DMS 273 treated with DMSO at 0.1 percent for 48 hours (cell line): ENCODE measurements at places on chromosomes 2 and 18.
A peak's percentile ranks its signal among the peaks of the same experiment; 100 is the strongest.

- DNase-seq: no peak
Observed at GRCh38 chr2:237280229-237280628, 133.7 kb downstream of the COL6A3 start.

- peak; percentile 81 for DNase-seq
Observed at GRCh38 chr2:20356042-20356441, 5.4 kb upstream of the PUM2 start.

DNA sequence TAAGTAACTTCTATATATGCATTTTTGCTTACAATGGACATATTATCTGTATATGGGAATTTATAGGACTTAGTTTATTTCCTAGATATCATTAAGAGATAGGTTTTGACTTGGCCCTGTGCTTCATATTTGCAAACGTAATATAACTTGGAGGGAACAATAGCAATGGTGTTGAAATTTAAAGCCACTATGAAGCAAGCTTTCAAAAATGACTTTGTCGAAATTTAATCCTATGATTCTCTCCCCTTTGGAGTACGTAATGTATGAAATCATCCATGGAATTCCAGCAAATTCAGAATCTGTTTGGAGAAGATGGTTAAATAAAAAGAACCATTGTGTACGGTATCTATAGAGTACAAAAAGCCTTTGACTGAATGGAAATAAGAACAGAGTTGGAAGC, 486.3 kb downstream of the ARHGAP15 start:
- no peak for DNase-seq

- no peak for DNase-seq
Observed at GRCh38 chr2:150428641-150429040, 58.8 kb downstream of the RND3 start.

DNA sequence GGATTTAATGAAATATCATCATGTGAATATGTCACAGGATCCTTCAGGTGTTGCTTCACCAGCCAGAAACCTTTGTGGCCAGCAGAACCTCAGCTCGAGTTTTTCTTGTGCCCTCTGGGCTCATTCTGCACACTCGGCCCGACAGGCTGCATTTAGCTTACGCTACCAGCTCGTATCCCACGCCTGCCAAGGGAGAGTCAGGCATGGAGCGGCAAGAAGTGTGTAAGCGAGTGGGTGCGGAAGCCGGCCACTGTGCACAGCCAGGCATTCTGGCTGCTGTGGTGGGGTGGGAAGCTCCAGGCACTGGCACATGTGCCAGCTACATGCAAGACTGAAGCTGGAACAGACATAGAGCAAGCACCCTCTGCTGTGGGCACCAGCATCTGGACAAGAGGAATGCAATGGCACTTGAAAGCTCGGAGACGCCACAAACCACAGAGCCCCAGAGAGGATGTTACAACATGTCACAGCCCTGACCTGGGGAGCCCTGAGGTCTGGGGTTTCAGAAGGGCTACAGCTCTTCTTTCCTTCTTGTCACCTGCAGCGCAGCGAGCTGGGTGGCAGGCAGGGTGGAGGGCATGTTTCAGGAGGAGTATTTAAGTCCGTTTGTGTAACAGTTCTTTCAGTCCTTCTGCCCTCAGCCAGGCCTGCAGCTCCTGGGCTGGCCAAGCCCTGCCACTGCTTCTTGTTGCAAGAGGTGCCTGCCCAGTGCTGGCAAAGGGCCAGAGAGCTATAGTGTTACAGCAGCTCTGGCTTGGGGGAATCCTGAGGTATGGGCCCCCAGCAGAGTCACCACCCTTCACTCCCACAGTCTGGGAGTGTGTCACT, 257.3 kb upstream of the HNMT start:
- DNase-seq: no peak

- DNase-seq: no peak
Observed at GRCh38 chr18:80218341-80219227, 28.7 kb downstream of the PARD6G start.

DNA sequence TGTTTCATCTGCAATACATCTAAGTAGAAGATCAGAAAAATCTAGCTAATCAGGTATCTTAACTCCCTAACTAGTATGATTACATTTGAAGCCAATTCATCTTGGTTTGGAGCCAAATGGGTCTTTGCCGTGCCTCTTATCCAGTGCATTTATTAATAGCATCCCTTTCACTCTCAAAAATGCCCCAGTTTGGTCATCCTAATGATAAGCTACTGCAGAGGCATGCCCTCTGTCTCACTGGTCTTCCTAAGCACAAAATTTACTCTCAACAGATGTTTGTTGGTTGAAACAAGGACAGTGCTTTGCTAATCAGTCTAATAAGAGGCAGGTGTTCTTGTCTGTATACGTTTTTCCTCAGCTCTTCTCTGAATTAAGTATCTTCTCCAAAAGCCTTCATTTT, 403.2 kb downstream of the RAD51AP2 start:
- no peak for DNase-seq

- DNase-seq: no peak
Observed at GRCh38 chr2:60961457-60961856, 56.1 kb upstream of the PEX13 start.

DNA sequence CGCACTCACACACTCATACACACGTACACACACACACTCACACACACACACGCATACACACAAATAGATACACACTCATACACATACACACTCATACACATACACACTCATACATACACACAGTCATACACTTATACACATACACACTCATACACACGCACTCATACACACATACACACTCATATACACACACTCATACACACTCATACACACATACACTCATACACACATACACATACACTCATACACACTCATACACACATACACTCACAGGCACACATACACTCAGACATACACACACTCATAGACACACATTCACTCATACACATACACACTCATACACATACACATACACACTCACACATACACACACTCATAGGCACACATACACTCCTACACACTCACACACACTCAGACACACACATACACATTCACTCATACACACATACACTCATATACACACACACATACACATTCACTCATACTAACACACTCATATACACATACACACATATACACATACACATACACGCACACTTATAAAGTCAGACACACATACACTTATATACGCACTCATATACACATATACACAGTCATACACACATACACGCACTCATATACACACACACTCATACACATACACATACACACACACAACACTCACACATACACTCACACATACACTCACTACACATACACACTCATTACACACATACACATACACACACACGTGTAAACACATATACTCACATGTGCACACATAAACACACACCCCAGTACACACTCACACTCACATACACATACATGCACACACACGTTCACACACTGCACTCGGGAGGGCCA, 28.7 kb downstream of the KCNIP3 start:
- DNase-seq: no peak

- DNase-seq: no peak
Observed at GRCh38 chr18:62179213-62179612, 7.6 kb downstream of the PIGN start.

DNA sequence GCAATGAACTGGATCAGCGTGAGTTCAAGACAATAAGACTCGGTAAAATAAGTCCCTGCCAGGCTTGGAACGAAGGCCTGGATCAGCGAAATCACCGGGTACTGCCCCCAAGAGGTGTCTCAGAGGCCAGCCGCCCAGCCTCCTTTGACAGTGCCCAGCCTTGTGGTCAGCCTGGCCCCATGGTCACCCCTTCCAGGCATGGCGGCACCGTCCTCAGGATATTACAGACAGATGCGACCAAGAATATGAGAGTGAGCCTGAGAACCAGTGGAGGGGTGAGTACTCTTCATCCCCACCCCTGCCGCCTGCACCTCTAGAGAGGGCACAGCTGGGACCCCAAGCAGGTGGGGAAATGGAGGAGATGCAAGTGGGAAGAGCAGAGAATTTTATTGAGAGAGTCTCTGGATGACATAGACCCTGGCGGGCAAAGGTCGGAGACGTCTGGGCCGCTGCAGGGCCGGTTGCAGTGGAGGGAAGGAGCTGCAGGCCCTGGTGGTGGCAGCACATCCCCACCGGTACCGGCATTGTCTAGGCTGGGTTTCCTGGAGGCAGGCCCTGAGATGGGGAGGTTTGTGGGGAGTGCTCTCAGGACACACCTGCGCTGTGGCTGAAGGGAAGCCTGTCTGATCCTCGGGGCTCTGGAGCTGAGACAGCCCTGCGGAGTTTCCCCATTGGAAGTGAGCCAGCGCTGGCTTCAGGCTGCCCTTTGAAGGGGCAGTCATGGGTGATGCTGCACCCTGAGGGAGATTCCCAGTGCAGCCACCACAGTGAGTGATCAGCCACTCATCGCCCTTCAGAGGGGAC, 190.0 kb downstream of the SEPTIN10 start:
- no peak for DNase-seq

DNA sequence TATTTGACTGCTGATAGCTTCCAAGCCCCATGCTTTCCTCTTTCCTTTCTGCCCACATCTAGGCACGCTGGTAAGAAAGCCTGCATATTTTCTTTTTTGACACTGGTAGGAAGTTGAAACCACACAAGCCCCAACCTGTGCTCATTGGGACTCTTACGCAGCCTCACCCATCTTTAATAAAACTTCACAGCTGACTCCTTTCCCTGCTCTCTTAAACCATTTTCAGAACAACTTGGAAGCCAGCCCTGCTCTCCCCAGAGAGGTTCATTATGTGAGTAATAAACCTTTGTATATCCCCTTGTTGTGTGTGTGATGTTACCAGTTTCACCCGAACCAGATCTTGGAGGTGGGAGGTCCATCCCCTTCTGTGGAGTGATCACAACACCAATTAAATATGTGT, 268.4 kb downstream of the GPD2 start:
- DNase-seq: no peak

- DNase-seq: no peak
Observed at GRCh38 chr18:26656431-26656943, 108.1 kb upstream of the KCTD1 start.

DNA sequence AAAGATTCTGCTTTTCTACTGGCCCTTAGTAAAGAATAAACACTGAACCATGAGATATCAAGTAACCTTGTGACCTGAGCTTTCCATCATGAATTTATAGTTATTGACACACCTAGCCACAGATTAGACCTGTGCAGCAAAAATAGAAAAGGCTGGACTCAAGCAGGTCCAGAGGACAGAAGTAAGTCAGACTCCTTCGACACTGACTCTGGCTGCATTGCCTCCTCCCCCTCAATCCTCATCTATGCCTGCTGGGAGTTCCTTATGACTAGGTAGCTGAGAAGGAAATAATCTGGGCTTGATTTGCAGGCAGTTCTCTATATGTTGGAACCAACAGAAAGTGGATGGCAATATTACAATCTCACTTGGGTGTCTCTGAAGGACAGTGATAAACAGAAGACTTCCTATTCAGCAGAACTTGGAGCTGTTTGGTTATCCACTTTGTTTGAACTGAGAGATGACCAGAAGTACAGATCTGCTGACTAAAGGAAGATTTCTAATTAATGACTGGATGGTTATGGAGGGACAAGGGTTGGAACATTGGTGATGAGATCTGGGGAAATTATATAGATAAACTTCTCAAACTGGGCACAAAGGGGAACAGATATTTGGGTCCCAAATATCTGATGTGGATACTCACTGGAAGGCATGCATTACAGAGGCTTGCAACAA, 39.4 kb downstream of the ARID5A start:
- no peak for DNase-seq

GRCh38 chr2:70703900-70704549, 64.0 kb downstream of the ADD2 start:
- DNase-seq: peak; percentile 27

GRCh38 chr2:10432311-10433181, 15.6 kb downstream of the ODC1 start:
- no peak for DNase-seq

GRCh38 chr2:16729335-16729734, 63.7 kb upstream of the CYRIA start:
- DNase-seq: no peak

GRCh38 chr2:204197336-204198005, 260.9 kb downstream of the ICOS start:
- DNase-seq: no peak

- DNase-seq: no peak
Observed at GRCh38 chr18:48328473-48329210, 80.5 kb downstream of the ZBTB7C start.

GRCh38 chr2:152126664-152127063, 27.8 kb upstream of the CACNB4 start:
- DNase-seq: no peak

- no peak for DNase-seq
Observed at GRCh38 chr18:79896738-79897137, 54.7 kb downstream of the SLC66A2 start.

GRCh38 chr2:217430916-217431576, 571.2 kb upstream of the TNP1 start:
- DNase-seq: no peak

DNA sequence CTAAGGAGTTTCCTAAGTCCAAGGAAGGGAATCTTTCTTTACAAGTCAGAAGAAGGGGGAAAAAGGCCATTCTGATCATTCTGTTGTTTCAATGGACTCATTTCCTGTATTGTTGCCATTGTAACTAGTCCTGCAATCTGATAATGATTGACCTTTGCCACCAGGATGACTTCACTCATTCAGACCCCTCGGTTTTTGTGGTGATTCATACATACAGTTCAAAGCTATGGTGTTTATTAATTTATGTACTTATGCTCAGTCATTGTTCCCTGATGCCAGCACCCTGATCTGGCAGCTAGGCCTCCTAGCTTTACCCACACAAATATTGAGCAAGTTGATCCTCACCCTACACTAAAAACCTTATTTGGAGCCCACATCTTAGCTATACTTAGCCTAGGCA, 57.6 kb upstream of the ZNF519 start:
- no peak for DNase-seq

- DNase-seq: no peak
Observed at GRCh38 chr2:238595750-238596570, 169.2 kb downstream of the ASB1 start.

- no peak for DNase-seq
Observed at GRCh38 chr2:12714391-12715221, 2.1 kb upstream of the TRIB2 start.

- DNase-seq: no peak
Observed at GRCh38 chr2:152618193-152618564, 99.1 kb downstream of the PRPF40A start.

DNA sequence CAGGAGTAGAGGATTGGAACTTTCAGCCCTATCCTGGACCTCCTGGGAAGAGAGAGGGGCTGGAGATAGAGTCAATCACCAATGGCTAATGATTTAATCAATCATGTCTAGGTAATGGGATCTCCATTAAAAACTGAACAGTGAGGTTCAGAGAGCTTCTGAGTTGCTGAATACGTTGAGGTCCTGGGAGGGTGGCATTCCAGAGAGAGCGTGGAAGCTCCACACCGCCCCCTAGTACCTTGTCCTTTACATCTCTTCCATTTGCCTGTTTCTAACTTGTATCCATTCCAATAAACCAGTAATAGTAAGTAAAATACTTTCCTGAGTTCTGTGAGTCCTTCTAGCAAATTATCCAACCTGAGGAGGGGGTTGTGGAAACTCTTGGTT, 101.7 kb downstream of the B3GNT2 start:
- no peak for DNase-seq

DNA sequence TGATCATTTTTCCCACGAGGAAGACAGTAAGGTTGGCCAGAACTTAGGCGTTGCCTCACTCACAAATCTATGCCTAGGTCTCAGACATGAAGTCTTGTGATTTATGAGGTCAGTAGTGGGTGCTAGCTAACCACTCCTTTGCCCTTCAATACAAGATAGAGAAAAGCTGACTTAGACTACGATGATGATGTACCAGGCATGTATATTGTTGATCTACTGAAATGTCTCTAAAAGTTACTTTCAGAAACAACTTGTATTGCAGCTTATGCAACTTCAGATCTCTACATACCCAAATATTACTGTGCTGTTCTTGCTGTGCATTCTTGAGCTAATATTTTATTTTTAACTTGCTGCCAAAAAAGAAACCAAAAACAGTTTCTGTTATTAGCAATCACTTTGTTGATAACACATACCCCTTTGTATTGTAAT, 30.6 kb downstream of the MAPRE2 start:
- DNase-seq: no peak
